Activated CD8-positive, alpha-beta memory T cell treated with anti-CD3 and anti-CD28 coated beads for 1 hour (primary cell): ENCODE measurements at places on chromosomes 5 and 9.

DNA sequence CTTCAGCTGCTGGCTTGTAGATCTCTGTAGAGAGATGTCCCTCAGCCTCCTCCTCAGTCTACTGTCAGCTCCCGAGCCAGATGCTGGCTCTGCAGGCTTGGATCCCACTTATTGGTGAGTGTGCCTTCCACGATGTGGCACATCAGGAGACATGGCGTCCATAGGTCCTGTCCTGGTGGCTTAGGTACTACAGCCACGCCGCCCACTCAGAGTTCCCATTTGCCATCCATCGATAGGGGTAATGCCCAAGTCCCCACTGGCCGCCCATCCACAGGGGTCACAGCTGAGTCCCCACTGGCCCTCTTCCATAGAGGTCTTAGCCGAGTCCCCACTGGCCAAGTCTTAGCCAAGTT is 17.3 kb downstream of the EXOC3 start:
- no peak for DNase-seq

DNA sequence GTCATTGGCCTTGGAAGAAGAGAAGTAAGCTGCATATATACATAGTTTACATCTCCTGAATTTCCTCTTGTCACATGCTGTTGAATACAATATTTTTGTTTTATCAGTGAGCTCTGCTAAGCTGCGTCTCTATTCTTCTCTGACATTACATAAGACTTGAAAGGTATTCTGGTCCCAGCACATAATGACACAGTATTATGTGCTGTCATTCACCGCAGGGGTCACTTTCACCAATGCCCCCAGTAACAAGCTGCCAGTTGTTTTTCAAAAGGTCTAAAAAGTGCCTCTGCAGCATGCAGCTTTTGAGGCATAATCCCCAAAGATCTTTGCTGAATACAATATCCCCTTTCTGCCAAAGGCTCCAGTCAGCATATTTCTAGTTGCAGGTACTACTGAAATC is 349.0 kb upstream of the FAM174A start:
- no peak for DNase-seq

DNA sequence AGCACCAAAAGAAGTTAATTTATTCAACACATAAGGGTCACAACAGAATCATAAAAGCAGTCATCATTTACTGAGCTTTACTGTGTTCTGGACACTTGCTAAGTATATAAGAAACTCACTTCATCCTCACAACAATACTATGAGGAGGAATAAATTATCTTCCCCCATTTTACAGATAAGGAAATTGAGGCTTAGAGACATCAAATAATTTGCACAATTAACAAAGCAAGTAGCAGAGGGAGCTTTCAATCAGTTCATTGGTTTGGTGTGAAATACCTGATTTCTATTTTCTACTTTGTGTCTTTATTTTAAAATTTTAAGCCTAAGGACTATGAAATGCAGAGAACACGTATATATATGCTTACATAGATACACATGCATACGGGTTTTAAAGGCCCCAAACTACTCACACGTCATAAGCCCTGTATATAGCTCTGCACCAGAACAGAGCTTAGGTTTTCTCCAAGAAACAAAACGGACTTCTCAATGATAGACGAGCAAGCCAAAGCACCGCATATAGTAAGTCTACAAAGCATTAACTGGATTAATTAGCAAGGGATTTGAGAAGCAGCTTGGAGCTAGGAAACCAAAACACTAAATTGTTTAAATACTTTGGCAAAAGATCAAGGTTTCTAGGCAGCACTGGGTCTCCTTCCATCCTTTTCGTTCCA is 95.6 kb downstream of the DENND1A start:
- DNase-seq, result no peak

DNA sequence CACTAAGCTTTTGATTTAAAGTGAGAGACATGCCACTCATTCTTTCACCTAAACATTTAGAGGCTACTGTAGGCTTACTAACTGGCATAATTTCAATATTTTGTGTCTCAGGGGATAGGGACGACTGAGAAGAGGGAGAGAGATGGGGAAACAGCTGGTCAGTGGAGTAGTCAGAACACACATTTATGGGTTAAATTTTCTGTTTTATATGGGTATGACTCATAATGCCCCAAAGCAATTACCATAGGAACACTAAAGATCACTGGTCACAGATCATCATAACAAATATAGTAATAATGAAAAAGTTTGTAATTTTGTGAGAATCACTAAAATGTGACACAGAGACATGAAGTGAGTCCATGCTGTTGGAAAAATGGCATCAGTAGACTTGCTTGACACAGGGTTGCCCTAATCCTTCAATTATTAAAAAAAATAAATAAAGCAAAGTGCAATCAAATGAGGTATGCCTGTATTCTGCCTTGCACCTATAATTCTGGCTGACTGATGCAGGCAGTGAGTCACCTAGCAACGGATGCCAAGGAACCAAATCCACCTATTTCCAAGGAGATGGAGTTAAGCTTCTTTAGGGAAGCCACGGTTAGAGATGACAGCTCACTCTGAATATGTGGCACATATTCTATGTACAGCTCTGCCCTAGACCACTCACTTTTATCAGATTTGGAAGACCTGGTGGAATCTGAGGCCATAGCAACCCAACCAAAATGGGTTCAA is 166.1 kb downstream of the MARCHF11 start:
- no peak for DNase-seq

GRCh38 chr5:142924135-142924883 is 154.1 kb downstream of the ARHGAP26 start:
- DNase-seq, result no peak

DNA sequence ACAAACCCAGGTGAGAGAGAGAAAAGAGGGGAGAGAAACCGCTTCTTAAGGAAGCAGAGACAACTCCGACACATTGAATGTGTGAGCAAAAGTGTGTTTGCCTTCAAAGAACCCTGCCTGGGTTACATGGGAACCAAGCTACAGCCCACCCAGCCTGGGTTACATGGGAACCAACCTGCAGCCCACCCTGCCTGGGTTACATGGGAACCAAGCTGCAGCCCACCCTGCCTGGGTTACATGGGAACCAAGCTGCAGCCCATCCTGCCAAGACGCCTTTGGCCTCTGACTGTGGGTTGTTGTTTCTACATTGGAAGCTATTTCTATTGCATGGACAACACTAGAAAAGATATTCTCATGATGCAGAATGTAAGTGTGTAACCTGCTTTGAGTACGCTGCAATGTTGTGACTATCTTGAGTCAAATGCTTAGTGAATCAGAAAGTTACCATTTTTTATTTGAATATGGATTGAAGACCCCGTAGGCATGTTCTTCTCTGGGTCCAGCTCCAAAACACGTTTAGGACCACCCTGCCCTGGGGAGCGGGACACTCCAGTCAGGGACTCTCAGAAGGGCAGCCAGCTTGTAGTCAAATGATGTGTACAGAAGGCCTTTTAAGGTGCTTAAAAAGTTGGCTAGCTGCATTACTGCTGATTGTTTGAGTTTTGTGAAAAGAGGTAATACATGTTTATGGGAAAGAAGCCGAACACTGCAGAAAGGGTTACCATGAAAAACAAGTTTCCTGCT is 39.1 kb upstream of the UNC5A start:
- no peak for DNase-seq

- DNase-seq, result no peak
Measured at GRCh38 chr5:146365618-146366017, 27.0 kb downstream of the POU4F3 start.

DNA sequence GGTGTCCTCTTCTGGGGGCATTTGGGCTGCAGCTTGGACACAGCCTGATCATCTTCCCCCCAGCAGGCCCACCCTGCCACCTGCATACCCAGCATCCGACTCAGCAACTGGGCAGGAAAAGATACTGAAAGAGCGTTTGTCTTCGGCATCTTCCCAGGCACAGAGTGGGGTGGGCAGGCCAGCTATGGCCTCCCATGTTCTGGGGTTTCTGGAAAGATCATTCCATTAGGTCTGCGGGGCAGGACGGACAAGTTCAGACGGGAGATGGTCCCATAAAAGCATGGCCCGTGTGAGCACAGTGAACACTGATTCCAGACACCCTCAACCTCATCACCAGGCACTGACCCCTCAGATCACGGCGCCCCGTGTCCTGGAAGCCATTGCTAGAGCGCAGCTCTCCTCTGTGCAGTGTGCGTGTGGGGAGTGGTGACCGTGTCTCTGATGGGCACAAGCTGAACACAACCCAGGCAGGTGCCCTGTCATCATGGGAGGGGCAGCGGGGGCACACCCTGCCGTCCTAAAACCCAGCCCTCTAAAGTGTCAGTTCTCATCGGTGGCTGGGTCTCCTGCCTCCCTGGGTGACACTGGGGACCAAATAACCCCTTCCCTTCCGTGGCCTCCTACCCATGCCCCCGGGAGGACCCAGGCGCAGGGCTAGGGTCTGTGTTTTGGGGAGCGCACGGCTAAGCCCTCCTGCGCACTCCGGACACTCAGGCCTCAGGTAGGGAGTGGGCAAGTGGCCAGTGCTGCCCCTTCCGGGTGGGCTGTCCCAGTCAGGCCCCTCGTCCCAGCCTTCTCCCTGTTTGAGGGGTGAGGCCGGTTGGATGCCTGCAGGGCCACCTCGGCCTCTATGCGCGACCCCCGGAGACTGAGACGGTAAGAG is 13.2 kb upstream of the TMEM250 start:
- DNase-seq, result no peak

DNA sequence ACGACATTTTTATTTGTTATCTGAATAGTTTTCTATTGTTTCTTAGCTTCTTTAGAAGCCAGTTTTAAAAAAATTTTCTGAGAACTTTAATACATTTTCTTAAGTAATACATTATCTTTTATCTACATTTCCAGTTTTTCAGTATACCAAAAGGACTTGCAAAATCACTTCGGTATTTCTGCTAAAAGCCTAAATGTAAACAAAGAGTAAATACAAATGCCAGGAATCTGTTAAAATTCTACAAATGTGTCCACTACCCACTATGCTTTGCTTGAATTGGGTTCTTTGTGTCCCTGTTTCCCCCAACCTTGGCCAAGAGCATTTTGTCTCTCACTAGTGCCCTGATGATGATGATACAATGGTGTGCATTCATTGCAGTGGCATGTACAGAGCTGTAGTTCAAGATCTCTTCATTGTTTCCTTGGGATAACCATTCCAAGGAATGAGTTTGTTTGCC is 611.2 kb downstream of the NR2F1-AS1 start:
- no peak for DNase-seq

DNA sequence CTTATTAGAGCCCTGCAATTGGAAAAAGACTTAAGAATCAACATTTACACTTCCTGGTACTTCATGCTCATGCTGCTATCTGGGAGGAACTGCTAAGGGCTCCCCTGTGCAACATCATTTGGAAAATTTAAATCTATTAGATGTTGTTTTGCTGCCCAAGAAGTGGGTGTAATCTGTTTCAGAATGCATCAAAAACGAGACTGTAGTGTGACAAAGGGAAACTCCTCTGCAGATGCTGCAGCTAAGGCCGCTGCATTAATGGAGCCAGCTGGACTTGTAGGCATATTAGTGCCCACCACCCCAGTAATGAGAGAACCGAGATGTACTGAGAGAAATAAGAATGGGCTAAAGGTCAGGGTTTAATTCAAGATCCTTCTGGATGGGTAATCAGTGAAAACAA is 11.1 kb upstream of the PAIP1 start:
- DNase-seq, result no peak

DNA sequence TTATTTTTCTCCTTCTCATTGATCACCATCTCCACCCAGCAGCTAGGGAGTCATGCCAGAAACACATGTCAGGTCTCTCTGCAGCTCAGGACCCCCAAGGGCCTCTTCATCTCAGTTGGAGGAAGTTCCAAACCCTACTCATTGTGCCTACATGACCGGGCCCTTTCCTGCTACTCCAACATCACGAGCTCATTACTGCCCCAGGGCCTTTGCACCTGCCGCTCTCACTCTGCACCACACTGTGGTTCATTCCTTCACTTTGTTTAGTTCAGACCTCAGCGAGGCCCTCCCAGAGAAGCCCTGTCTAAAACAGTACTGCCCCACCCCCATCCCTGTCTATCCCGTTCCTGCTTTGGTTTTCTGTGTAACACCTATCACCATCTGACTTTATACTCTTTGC is 22.1 kb upstream of the AKNA start:
- no peak for DNase-seq

DNA sequence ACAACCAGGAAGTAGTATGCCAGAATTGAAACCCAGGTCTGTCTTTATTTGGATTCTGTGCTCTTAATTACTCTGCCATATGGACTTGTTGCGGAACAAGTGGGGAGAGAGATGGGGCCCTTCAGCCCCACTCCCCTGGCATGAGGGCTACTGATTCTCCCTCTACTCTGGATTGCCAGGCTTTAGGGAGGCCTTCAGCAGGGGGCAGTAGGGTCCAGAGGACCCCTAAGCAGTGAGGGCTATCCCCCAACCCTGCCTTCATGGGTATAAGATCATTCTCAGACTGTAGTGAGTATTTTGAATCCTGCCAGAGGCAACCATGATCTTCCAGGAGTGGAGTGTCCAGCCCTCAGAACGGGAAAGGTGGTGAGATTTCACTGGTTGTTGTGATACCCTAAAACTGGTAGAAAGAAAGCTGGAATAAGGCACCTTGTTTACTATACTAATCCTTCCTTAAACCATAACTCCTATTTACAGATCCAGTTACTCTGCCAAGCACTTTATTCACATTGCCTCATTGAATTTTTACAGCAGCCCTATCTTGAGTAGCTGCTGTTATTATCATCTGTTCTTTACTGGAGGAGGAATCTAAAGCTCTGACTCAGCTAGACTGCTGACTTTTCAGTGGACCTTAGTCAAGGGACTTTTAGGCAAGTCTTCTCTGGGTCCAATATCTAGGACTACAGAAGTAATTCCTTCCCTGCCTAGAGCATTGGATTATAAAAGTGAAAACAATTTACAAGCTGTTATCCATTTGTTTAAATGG is 31.3 kb upstream of the LARP1 start:
- DNase-seq, result no peak

DNA sequence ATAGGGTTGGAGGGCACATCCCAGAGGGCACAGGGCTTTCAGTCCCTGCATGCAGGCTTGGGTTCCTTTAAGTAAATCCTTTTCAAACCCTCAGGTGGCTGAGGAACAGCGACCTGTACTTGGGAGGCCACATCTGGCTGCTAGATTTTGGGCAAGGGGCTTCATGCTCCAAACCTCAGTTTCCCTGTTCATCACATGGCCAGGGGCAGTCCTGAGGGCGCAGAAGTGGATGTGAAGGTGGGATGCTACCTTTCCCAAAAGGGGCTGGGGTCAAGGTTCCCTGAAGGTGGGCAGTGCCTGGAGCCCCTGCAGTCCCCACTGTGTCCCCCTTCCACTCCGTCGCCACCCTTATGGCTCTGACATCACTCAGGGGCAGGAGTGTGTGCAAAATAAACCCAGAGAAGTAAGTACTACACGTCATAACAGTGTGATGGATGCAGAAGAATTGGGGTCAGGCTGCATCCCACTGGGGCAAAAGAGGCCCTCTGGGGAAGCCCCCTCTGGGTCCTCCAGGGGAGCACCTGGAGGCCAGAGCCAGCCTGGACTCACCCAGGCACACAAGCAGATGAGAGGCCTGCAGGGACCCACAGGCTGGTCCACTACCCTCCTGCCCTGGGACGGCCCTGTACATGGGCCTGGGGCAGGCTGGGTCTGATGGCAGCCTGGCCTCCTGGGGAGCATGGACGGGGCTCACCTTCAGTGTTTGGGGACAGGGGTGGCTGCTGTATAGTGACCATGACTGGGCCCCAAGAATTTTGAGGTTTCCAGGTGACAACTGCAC is 1.9 kb upstream of the CARD19 start:
- no peak for DNase-seq

GRCh38 chr5:143245929-143246561 is 157.4 kb downstream of the NR3C1 start:
- DNase-seq, result no peak

- DNase-seq, result peak; percentile 8
Measured at GRCh38 chr5:59038798-59039295, 456.0 kb downstream of the RAB3C start.

GRCh38 chr5:55919625-55920024 is 68.5 kb downstream of the IL31RA start:
- DNase-seq, result no peak
